Inflammatory macrophage (primary cell): ENCODE measurements at places on chromosomes 6 and 20.
A peak's percentile ranks its signal among the peaks of the same experiment; 100 is the strongest.

- no peak for DNase-seq
Measured at GRCh38 chr6:2843138-2843740, 1.6 kb upstream of the SERPINB1 start.

GRCh38 chr6:10404799-10405512, 9.9 kb downstream of the TFAP2A start:
- no peak for DNase-seq

GRCh38 chr20:19688031-19688806, 69.8 kb upstream of the RIN2 start:
- DNase-seq, result peak; percentile 60

- DNase-seq, result no peak
Measured at GRCh38 chr6:113732384-113732966, 124.7 kb upstream of the MARCKS start.

- no peak for DNase-seq
Measured at GRCh38 chr6:42555477-42556457, 8.1 kb upstream of the UBR2 start.

GRCh38 chr20:16505894-16506293, 67.4 kb downstream of the KIF16B start:
- DNase-seq, result no peak

DNA sequence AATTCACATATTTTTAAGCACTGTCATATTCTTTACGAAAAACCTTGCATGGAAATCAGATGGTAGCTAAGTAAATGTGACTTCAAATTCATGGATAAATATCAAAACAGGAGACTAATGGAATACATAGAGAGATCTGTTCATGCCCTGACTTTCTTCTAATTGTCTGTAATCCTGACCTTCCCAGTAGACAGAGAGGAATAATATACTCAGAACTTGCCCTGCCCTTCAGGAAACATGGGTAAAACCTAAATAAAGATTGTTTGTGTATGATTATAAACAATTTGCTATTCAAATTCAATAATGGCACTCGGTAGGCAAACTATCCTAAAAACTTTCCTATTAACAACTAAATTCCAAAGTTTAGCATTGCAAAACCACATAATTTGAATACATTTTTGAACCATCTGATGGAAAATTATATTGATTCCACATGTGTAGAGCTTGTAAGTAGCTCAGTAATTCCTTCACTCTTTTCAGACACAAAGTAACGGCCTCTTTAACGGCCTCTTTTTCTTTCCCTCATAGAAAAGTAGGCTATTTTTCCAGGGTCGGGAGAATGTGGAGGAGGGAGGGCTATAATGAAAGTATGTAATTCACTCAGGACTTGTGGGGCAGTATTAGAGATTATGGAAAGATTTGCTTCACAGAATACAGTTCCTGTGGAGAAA, 227.6 kb downstream of the ALDH8A1 start:
- DNase-seq, result no peak

- DNase-seq, result no peak
Measured at GRCh38 chr6:157989541-157990289, 8.1 kb downstream of the SYNJ2 start.

DNA sequence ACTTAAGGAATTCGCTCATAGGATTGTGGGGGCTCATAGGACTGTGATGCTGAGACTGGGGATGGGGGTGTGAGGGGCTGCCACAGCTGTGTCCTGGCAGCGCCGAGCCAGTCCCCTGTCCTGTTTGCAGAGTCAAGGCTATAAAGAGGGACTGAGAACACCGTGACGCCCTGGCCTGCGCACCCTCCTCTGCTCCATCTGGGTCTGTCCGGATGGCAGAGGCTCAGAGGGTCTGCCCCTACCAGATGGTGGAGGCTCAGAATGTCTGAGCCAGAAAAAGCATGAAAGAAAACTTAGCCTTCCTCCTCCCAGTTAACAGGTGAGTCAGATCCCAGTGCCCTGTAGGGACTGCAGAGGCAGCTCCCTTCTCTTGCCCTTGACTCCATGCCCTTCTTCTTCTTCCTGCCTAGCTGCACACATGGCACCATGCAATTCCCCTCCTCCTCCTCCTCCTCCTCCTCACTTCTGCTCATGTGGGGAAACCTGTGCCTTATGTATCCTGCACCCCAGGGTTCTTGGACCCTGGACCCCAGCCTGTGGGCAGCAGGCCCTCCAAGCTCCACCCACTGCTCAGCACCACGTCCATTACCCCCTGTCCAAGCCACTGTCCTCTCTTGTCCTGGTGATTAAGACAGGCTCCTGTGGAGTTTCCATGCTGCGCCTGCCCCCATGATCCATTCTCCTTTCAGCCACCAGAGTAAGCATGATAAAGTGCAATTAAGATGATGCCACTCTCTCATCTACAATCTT, 410.0 kb upstream of the SULF2 start:
- DNase-seq, result no peak

DNA sequence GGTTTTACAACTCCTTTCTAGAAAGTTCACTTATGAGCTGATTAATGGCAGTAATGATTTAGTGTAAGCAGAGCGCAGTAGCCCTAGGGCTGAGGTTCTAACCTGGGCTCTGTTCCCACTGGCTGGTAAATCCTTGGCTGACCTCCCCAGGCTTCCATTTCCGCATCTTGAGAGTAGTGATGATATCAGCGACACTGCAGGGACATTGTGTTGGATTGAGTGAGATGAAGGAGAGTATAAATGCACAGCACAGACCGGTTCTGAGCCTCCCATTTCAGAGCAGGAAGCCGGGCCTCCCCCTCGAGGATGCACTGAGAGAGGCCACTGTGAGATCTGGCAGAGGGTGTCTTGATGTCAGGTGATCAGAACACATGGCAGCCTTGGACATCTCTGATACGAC, 477.2 kb upstream of the SULF2 start:
- no peak for DNase-seq

GRCh38 chr6:98998103-98998502, 50.4 kb upstream of the FBXL4 start:
- no peak for DNase-seq

DNA sequence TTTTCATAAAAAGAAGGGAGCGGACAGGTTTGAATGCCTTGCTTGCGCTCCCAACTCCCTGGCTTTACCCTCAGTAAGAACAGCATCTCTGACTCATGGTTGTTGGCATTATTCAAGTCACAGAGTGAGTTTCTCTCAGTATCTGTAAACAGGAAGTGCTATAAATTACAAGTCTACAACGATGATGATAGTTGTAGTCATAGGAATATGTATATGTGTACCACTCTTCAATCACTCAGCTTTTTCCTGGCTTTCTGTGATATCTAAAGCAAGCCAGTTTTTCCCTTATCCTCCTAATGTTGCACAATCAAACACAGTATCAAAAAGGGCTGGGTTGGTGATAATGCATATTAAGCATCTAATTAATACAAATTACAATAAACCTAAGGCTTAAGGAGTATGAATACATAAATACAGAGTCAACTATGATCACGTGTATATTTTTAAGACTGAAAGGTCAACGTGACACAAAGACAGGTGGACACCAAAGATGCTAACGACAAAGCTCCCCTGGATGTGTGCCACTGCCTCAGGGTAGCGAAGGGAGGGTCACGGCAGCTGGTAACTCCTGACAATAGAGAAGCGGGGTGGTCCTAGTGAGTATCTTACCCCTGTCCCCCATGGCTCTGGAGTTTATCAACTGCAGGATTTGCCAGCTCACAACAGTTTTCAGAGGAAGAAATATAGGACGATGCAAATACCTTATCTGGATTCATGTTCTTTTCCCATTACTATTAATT, 202.8 kb downstream of the BTBD9 start:
- DNase-seq, result peak; percentile 5

DNA sequence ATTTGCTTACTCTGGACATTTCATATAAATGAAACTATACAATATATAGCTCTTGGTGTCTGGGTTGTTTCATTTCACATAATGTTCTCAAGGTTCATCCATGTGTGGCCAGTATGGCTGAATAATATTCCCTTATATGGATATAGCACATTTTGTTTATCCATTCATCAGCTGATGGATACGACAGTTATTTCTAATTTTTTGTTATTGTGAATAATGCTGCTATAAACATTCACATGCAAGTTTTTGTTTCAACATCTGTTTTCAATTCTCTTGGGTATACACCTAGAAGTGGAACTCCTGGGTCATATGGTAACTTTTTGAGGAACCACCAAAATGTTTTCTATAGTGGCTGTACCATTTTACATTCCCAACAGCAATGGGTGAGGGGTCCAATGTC, 101.1 kb downstream of the CDK19 start:
- DNase-seq, result no peak

GRCh38 chr20:5268449-5268848, 48.3 kb downstream of the PROKR2 start:
- no peak for DNase-seq

GRCh38 chr6:96066376-96066775, 50.6 kb downstream of the FUT9 start:
- DNase-seq, result no peak

- no peak for DNase-seq
Measured at GRCh38 chr6:33416386-33417127, 1.4 kb downstream of the CUTA start.

GRCh38 chr6:15358579-15359327, 112.9 kb downstream of the JARID2 start:
- DNase-seq, result no peak

GRCh38 chr6:105320271-105320670, 82.6 kb downstream of the PREP start:
- DNase-seq, result no peak

GRCh38 chr20:34260208-34260942, 19.2 kb downstream of the ASIP start:
- no peak for DNase-seq

GRCh38 chr6:142842418-142843261, 102.3 kb downstream of the HIVEP2 start:
- DNase-seq, result peak; percentile 19

GRCh38 chr6:69958978-69959377, 92.6 kb downstream of the COL19A1 start:
- no peak for DNase-seq

DNA sequence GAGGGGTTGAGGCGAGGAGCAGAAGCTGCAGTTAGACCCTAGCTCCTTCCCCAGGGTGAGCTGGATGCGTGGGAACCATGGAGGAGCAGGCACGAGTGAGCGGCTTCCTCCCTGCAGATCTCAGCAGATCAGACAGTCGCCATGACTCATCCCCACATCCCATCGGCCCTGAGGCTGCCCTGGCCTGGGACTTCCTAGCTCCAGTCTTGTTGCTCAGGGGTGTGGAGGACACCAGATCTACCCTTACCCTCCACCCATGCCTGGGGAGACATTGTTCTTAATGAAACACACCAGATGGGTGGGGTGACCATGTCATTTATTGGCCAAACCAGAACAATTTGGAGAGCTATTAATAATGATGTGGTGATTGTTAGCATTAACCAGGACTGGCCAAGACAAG, 36.3 kb upstream of the TGM2 start:
- DNase-seq, result peak; percentile 83

GRCh38 chr6:136024711-136025110, 173.2 kb downstream of the PDE7B start:
- no peak for DNase-seq

- no peak for DNase-seq
Measured at GRCh38 chr6:144602523-144603180, 317.5 kb downstream of the UTRN start.

- DNase-seq, result no peak
Measured at GRCh38 chr6:57256541-57256940, 34.4 kb upstream of the RAB23 start.

DNA sequence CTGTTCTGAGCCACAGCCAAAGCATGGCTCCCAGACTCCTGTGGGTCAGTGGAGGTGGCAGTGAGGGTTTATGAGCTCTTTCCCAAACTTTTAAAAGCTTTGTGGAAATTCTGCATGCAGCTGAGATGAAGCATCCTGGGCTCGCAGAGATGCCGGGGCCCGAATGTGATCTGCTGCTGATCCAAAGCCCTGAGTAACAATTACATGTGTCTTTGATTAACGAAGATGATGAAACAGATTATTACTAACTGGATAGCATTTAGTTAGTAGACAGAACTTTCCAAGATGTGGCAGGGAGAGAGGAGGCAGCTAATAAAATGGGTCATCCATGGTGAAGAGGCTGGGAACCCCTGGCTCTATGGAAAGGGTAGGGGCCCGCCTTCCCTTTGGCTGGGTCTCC, 43.9 kb upstream of the MDFI start:
- no peak for DNase-seq

GRCh38 chr20:61804752-61805295, 260.9 kb downstream of the TAF4 start:
- DNase-seq, result no peak

- DNase-seq, result no peak
Measured at GRCh38 chr20:53444401-53445149, 149.1 kb downstream of the ZNF217 start.

GRCh38 chr20:8209061-8209460, 77.0 kb downstream of the PLCB1 start:
- DNase-seq, result peak; percentile 3

DNA sequence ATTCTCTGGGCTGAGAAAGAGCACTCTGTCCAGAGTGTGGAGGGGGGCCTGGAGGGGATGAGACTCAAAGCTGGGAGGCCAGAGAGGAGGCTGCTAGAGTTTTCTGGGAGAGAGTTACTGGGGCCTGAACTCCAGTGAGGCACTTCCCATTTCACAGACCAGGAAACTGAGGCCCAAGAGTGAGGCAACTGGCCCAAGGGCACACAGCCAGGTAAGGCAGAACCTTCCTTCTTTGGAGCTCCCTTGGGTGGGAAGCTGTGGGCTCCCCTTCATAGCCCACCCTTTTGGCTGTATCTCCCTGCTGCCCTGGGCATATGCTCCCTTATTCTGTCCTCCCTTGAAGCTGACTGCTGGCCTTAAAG, 34.4 kb downstream of the ANGPT4 start:
- DNase-seq, result no peak

DNA sequence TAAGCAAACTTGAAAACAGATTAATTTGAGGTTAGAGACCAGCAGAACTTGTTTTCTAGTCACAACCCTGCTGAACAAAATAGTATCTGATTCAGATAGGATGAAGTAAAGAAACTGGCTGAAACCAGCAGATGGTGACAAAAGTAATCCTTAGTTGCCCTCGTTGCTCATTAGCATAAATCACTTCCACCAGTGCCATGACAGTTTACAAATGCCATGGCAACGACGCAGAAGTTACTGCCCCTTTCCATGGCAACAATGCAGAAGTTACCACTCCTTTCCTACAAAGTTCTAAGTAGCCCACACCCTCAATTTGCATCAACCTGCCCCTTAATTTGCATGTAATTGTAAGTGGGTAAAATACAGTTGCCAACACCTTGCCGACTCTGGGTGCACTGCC, 23.7 kb downstream of the SNRPB start:
- peak; percentile 80 for DNase-seq

DNA sequence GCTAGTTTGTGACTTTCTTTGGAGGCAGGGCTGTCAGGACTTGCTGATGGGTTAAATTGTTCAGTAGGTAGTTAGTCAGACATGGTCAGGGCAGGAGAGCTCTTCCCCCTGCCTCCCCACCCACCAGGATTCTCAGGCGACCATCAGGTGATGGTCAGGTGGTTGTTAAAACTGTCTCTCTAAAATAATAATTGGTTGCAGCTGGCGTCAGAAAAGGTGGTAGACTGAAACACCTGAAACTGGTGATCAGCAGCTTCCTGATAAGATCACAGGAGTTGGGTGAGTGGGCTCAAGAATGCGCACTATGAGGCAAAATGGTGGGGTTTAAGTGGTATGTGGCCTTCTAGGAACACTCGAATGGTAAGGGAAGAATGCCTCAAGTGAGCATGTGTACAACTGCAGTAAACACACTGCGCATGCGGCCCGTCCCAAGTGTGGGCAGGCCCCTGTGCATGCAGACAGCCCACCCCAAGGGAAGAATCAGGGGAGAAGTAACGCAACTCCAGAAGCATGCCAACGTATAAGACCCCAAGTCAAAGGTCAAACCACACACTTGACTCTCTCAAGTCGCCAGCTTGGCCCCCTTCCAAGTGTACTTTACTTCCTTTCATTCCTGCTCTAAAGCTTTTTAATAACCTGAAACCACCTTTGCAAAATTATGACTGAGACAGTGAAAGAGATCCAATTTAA, 7.9 kb upstream of the BLCAP start:
- no peak for DNase-seq
